ENCODE measurements at places on chromosomes 5 and 9. TPM values are rescaled to one million over a fixed set of nuclear protein-coding genes. Genes with fewer than 3 reads are reported as not detected.

Gene TEX48
- total RNA-seq: not detected

Gene INPP5E
- total RNA-seq: 7.2 TPM

Gene PCDHA9
- total RNA-seq: 0.07 TPM

Gene SLC45A2
- 0.17 TPM for total RNA-seq

Gene C9orf57
- total RNA-seq: not detected

Gene STOM
- 98.0 TPM for total RNA-seq

Gene TRIM36
- total RNA-seq: 0.13 TPM

Gene LCNL1
- total RNA-seq: 1.1 TPM

Gene CTNNAL1
- total RNA-seq: 35.9 TPM

Gene GARIN3
- not detected for total RNA-seq

Gene IL7R
- 9.8 TPM for total RNA-seq

Gene ADRB2
- 1.2 TPM for total RNA-seq

Gene SPATA31A3
- not detected for total RNA-seq

Gene PRR16
- total RNA-seq: 7.7 TPM

Gene IL33
- total RNA-seq: 65.7 TPM

Gene PRRX2
- 17.9 TPM for total RNA-seq

Gene CAMK4
- 1.8 TPM for total RNA-seq

Gene OXCT1
- total RNA-seq: 50.7 TPM

Gene LECT2
- not detected for total RNA-seq

Gene THBS4
- total RNA-seq: 2.1 TPM

Gene CERCAM
- total RNA-seq: 338 TPM

Gene GABRA1
- total RNA-seq: 0.17 TPM

Gene NME5
- total RNA-seq: 2.7 TPM

Gene ELAVL2
- total RNA-seq: not detected

Gene IARS1
- 355 TPM for total RNA-seq

Gene AGXT2
- not detected for total RNA-seq

Gene SPAAR
- 0.26 TPM for total RNA-seq

All from smooth muscle cell of the pulmonary artery (primary cell).